ENCODE measurements at places on chromosomes 7 and 10.
A peak's percentile ranks its signal among the peaks of the same experiment; 100 is the strongest.

DNA sequence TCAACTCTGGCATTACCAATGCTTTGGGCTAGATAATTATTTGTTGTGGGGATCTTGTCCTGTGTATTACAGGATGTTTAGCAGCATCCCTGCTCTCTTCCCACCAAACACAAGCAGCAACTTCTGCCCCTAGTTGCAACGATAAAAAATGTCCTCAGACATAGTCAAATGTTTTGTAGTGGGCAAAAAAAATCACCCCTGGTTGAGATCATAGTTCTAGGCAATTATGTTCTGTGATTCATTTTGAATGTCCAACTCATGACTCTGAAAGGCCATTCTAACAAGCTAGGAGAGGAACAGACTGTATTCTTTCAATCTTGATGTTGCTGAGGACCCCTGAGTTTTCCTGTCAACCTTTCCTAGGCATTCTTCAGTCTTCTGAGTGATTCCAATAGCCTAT lies 79.5 kb downstream of the RTKN2 start:
- no peak for DNase-seq

GRCh38 chr10:15262036-15262713 lies 93.7 kb upstream of the NMT2 start:
- peak; percentile 31 for DNase-seq

- peak; percentile 21 for DNase-seq
Measured at GRCh38 chr7:98555403-98555802, 61.7 kb upstream of the NPTX2 start.

DNA sequence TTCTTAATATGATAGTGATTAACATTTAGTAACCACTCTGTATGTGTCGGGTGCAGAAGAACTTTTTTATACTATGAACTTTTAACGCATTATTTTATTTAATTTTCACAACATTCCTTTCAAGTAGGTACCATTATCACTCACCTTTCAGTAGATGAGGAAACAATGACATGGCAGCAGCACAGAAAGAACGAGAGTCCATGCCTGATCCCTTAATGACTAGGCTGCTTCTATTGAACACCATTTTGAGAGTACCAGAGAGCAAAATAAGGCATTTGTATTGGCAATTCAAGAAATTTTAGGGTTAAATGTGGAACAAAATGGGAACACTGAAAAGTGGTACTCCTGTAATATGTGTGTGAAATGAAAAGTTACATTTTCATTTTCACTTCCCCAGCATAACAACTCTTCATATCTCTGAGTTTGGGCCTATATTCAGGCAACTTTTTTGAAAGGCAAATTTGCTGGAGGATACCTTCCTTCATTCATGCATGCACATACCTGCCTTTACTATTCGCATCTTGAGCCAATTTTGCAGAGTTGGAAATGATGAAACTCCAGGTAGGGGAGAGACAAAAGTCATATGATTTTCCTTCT lies 12.8 kb downstream of the LRRN3 start:
- no peak for DNase-seq

- no peak for DNase-seq
Measured at GRCh38 chr10:108250936-108251620, 1086.6 kb upstream of the SORCS1 start.

DNA sequence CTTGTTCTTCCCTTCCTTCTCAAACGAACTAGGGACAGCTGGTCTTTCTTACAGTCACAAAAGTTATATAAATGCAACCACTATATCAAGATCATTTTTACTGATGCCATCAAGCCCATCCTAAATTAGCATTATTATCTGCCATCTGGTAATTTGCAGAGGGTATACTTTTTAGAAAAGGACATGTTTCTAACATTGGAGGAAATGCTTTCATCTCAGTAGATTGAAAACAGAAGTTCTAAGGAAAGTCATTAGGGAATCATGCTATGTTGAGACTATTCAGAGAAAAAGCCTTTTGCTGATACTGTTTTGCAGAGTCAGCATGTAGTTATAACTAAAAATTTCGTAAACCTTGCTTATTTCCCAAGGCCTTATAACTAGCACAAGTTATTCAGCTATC lies 146.7 kb downstream of the WNT2 start:
- no peak for DNase-seq

DNA sequence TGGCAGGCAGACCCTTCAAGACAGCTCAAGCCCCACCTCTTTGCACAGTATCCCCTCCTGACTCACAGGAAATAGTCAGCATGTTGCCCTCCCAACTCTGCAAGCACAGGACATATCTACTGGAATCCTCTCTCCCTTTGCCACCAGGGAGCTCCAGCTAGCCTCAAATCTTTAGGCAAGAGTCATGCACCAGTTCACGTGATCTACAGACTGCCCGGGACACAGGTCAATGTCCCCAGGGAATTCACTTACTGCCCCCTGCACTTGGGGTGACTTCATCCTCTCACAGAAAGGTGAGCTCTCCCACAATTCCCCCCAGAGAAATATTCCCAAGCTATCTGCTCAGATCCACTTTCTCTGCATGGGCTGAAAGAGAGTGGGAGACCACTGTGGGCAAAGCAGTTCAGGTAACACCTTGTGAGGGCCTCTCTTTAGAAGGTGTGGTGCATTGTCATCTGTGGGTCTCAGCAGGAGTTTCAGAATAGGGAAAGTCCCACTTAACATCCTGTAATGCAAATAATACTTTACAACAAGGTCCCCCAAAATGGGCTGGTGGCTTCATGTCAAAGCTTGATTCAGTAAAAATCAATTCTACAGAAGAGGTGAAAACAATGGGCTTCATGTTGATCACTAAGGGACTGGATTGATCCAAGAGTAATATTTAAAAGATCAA lies 129.9 kb downstream of the NOC3L start:
- DNase-seq, result peak; percentile 48
